ENCODE measurements at places on chromosomes 16 and 17.

DNA sequence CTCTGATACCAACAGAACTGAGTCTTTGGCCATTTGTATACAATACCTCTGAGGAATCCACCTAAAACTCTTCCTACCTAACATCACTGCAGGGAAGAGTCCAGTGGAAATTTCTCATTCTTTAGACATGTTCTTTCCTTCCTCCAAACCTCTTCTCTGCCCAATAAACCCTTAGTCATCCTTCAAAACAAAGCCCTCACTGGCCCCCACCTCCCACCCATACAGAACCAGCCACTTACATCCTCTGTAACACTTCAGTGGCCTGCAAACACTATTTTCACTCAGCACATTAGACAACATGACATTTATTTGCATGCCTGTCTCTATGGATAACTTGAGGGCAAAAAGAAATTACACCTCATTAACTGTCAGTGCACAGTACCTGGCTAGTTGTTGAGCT, 200.3 kb upstream of the NOG start:
- no peak for DNase-seq

- peak; percentile 70 for DNase-seq
These were observed 1.4 kb downstream of the NOTUM start for GRCh38 chr17:81959362-81960129.

- no peak for DNase-seq
These were observed 193.5 kb downstream of the WWOX start for GRCh38 chr16:78292844-78293380.

DNA sequence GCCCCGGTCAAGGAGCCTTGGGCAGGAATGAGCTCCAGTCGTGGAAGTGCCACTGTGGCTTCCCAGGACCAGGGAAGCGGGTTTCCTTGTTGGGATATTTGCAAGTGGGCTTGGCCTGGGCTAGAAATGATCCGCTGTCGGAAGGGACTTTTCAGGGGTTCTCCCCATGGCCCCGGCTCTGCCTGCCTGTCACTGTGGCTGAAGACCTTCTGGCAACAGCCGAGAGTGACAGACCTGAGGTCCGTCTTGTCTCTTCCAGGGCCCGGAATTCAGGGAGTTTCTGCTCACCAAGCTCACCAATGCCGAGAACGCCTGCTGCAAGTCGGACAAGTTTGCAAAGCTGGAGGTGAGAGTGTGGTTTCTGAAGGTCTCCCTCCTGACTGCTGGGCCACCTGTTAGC, 57.7 kb downstream of the OR1D5 start:
- DNase-seq, result no peak

- no peak for DNase-seq
These were observed 7.7 kb upstream of the PPL start for GRCh38 chr16:4944333-4945281.

- DNase-seq, result no peak
These were observed 16.3 kb downstream of the SCPEP1 start for GRCh38 chr17:56994009-56994792.

DNA sequence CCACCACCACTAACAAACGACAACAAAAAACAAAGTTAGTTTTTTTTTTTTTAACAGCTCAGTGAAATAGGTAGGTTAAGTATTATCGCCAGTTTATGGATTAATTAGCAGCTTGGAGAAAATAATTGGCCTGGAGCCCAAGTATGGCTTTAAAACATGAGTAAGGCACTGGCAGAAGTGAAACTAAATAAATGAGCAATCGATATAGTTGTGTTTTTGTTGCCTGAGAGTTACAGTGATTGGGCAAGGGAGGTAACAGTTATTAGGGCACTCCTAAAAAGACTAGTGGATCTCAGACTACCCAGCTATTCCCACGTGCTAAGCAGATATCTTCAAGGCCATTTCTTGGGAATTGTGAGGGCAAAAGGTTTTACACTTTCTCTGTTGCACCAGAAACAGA, 2.4 kb downstream of the MLKL start:
- no peak for DNase-seq

DNA sequence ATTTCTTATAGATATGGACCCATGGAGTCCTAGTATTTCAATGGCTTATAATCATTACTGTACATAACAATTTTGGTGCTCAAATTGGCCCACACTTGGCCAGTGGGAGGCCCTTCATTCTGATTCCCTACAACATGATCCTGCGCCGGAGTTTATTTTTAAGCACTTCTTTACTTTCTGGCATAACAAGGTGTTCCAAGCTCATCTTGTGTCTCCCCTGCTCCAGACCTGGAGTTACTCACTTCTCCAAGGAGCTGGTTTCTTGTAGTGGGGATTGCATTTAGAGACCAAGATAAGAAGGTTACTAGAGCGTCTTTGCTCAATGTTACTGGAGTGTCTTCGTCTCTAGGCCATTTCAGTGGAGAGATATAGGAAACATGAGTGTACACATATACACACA, 87.9 kb downstream of the MSI2 start:
- no peak for DNase-seq

- no peak for DNase-seq
These were observed 19.5 kb downstream of the MARVELD3 start for GRCh38 chr16:71645450-71645849.

- DNase-seq, result no peak
These were observed 15.6 kb downstream of the RNF112 start for GRCh38 chr17:19426631-19427030.

DNA sequence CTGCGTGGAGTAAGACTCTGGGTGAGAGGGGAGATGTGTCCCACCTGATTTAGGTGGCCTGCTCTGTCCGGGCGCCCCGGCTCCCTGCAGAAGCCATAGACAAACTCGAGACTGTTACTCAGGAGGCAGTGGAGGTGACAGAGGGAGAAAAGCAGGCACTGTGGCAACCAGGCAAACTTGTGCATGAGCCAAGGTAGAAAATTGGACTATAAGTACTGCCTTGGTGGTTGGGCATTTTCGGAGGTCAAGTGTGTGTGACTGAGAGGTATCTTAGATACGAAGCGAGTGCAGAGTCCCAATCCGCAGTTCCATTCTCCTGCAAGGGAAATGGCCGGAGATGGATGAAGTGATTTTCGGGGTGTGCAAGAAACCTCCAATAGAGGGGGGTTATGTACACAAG, 27.1 kb upstream of the SPACA3 start:
- no peak for DNase-seq

- peak; percentile 67 for DNase-seq
These were observed 167.4 kb upstream of the CACNG5 start for GRCh38 chr17:66667491-66668030.

DNA sequence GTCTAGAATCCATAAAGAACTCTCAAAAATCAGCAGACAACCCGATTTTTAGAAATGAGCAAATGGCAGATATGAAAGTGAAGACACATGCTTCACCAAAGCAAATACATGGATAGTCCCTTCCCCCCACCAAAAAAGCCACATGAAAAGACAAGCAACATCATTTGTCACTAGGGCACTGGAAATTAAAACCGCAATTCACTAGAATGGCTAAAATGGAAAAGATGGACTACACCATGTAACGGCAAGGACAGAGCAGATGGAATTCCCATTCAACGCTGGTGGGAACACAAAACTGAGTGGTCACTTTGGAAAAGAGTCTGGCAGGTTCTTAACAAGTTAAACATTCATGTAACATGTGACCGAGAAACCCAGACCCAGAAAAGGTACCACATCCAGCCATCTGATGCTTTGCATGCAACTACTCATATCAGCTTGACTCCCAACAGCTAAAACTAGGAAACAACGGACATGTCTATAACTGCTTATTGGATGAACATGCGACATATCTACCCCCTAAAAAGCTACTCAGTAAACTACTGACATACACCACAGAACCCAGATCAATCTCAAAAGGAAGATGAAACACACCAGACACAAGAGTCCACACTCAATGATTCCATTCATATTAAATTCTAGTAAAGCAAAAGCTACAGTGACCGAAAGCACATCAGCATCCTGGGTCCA, 132.6 kb downstream of the ZNF778 start:
- no peak for DNase-seq

DNA sequence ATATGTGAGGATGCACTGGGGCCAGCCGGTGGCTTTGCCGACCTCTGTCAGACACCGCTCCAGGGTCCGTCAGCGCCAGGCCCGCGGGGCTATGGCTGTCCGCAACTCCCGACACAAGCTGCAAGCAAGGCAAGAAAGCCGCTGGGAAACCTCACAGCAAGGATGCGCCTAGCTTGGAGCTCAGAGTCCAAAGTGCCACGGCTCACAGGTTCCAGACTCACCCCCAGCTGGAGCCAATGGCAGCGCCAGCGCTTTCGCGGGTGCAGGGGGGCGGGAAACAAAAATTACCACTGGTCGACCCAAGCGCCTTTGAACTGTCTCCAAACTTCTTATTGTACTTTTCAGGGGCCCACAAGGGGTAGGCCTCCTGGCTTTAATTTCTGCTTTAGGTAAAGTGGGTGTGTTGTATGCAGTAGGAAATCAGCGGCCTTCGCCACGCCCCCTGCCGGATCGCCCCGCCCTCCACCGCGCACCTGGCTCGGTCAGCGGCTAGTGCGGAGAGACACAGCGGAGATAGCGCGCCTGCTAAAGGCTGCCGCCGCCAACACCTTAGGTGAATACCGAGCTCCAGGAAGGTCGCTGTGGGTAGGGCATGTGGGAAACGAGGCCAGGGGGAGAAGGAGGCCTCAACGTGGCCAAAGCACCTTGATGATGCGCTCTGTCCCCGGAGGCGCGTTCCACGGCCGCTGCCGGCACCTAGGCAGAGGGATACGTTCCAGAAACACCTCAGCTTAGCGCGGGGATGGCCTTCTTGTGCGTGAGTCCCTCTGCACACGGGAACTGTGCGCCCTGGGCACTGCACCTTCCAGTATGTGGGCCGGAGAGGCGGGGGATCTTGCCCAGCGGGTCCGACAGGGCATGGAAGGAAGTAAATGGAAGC, 61.0 kb upstream of the RBL2 start:
- peak; percentile 68 for DNase-seq

- no peak for DNase-seq
These were observed 378.9 kb downstream of the WWOX start for GRCh38 chr16:78478267-78478861.

DNA sequence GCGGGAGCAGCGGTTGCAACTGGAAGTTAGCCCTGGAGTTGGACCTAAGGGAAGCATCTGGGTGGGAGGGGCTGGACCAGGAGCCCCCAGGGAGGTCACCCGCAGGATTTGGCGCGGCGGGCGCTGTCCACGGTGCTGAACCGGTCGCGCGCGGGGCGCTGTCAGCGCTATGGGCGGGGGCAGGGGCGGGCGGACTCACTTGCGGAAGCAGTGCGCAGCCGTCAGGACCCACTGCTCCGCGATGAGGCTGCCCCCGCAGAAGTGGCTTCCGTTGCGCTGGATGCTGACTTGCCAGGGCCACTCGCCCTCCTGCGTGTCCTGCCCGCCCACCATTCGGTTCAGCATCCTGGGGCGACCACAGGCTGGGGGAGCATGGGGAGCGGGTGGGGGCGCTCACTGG, 4.5 kb downstream of the PRSS27 start:
- DNase-seq, result peak; percentile 76

DNA sequence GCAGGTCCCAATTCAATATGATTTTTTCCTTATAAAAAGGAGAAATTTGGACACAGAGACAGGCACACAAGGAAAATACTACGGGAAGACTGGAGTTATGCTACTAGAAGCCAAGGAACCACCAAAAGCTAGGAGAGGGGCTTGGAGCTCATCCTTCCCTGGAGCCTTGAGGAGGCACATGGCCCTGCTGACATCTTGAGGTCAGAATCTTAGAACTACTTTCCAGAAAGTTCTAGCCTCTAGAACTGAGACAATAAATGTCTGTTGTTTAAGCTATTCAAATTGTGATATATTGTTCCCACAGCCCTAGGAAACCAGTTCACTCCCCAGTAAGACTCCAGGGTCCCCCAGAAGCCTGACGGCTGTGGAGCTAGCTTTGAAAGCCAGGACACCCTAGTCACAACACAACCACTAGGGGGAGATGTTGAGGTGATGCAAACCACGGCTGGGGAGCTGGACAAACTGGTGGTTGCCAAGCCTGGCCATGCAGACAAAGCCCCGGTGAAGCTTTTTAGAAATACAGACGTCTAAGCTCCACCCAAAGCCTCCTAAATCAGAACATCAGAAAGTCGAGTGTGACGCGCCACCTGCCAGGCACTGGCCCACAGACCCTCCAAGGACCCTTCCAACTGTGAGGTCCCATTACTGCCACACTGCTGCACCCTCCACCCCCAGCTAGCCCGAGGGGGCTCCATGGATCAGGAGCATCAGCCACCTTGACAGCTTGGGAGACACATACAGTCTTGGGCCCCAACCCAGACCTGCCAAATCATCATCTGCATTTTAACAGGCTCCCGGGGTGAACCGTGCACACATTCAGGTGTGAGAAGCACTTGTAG, 106.4 kb downstream of the SLC39A11 start:
- DNase-seq, result peak; percentile 22

GRCh38 chr16:24721830-24722238, 7.6 kb upstream of the TNRC6A start:
- peak; percentile 73 for DNase-seq

DNA sequence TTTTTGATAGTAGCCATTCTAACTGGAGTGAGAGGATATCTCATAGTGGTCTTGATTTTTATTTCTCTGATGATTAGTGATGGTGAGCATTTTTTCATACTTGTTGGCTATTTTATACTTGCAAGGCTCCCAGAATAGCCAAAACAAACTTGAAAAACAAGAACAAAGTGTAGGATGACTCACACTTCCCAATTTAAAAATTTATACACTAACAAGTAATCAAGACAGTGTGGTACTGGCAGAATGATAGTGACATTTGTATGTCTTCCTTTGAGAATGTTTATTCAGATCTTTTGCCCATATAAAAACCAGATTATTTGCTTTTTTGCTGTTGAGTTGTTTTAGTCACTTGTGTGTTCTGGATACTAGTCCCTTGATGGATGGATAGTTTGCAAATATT, 17.8 kb downstream of the SPECC1 start:
- no peak for DNase-seq

GRCh38 chr17:81727324-81728031, 15.4 kb downstream of the SLC25A10 start:
- no peak for DNase-seq

GRCh38 chr17:72373910-72374741, 253.3 kb downstream of the SOX9 start:
- DNase-seq, result no peak

DNA sequence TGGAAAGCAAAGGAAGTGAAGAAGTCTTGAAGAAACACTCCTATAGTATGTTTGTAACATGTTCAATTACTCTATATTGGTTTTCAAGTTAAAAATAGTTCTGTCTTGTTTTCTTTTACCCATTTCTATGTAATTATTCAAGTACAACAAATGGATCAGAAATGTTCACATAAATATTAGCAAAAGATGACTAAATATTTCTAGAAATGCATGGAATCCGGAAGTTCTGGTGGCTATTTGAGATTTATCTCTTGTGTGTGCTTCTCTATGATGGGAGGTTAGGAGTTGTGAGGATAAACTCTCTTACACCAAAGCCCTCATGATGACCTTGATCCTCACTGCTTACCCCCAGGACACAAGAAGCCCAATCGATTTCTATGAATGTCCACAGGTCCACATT, 237.5 kb downstream of the CDH8 start:
- DNase-seq, result no peak

- DNase-seq, result no peak
These were observed 5.2 kb downstream of the CCDC102A start for GRCh38 chr16:57531253-57531575.

DNA sequence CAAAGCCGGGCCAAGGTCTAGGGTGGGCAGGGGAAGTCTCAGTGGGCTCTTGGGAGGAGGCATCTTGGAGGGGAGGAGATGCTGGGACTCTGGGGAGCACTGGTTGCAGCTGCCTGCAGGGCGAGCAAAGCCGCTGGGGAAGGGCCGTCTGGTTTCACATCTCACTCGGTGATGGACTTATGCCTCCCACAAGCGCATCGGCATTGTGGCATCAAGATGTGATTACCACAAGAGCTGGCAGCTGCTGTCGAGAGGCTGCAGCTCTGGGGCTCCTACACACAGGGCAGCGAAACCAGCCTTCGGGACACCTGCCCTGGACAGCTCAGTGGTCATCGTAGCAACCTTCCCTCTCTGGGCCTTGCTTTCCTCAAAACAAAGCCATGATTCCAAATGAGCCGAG, 3.1 kb upstream of the KCNJ12 start:
- no peak for DNase-seq
